ENCODE measurements at places on chromosomes 12 and 14.

DNA sequence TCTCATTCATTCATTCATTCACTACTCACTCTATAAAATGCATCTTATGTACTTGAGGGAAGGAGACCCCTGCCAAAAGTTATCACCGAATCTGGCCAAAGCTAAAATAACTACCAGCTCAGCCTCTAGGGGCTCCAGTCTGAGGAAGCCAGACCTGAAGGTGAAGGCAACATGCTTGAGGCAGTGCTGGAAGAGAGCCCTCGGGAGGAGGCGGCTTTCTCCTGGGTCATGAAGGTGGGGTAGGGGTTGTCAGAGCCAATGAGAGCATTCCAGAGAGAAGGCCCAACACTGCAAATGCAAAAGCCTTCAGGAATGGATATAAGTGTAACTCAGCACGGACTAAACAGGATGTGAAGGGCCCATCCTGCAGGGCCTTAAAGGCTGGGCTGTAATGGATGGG, 62.4 kb downstream of the GSC start:
- H3K4me1 ChIP-seq, result no peaks in the 10 kb centered on the region
- no peak overlapping the region for H3K4me3 ChIP-seq
- no peak for DNase-seq
- H3K36me3 ChIP-seq, result no peaks in the 10 kb centered on the region
- H3K27ac ChIP-seq, result no peak overlapping the region

DNA sequence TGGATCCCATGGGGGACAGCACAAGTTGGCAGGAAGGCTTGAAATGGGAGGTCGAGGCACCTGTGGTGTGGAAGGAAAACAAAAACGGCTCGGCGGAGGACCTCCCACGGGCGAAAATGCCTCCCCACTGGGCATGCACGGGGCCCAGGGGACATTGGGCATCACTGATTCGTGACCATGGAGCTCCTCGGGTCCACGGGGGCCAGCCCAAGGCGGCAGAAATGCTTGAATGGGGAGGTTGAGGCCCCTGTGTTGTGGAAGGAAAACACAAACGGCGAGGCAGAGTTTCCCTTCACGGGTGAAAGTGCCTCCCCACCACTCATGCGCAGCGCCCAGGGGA, 376.0 kb downstream of the ALG10 start:
- H3K27ac ChIP-seq, result no peak overlapping the region
- no peaks in the 10 kb centered on the region for H3K36me3 ChIP-seq
- H3K4me3 ChIP-seq, result no peak overlapping the region
- peak; percentile 1 for DNase-seq
- H3K4me1 ChIP-seq, result no peaks in the 10 kb centered on the region

DNA sequence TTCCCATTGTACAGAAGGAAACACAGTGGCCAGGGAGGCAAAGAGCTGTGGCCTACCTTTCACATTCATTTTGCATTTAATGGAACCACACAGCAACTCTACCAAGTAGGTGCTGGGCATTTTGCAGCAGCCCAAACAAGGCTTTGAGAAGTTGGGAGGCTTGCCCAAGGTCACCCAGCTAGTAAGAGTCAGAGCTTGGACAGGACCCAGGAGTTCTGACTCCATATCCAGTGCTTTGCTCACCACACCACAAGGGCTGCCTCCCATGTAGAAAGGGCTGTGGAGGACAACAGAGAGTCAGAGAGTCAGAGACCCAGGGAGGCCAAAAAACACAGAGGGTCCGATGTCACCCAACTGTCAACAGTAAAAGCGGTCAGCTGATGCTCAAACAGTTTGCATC, 400.2 kb downstream of the BCL11B start:
- no peak overlapping the region for H3K4me3 ChIP-seq
- H3K27me3 ChIP-seq, result peaks cover 7% of the 10 kb centered on the region
- H3K4me1 ChIP-seq, result peaks cover 4% of the 10 kb centered on the region
- no peak for DNase-seq
- no peak overlapping the region for H3K27ac ChIP-seq

DNA sequence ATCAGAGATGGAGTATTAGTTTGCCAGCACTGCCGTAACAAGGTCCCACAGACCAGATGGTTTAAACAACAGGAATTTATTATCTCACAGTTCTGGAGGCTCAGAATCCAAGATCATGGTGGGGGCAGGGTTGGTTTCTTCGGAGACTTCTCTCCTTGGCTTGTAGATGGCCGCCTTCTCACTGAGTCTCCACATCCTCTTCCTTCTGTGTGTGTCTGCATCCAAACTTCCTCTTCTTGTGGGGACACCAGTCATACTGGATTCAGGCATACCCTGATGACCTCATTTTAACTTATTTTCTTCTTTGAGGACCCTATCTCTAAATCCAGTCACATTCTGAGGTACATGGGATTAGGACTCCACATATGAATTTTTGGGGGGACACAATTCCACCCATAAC, 455.5 kb downstream of the RGS6 start:
- H3K27ac ChIP-seq, result no peak overlapping the region
- H3K36me3 ChIP-seq, result peaks cover 6% of the 10 kb centered on the region
- no peak for DNase-seq
- H3K4me3 ChIP-seq, result no peak overlapping the region
- H3K4me1 ChIP-seq, result no peaks in the 10 kb centered on the region
- H3K27me3 ChIP-seq, result peaks cover 1% of the 10 kb centered on the region

Measured in endothelial cell (in vitro differentiated cells).